Esophagus muscularis mucosa (tissue), 4 donors: ENCODE measurements at places on chromosomes 7 and 10.

DNA sequence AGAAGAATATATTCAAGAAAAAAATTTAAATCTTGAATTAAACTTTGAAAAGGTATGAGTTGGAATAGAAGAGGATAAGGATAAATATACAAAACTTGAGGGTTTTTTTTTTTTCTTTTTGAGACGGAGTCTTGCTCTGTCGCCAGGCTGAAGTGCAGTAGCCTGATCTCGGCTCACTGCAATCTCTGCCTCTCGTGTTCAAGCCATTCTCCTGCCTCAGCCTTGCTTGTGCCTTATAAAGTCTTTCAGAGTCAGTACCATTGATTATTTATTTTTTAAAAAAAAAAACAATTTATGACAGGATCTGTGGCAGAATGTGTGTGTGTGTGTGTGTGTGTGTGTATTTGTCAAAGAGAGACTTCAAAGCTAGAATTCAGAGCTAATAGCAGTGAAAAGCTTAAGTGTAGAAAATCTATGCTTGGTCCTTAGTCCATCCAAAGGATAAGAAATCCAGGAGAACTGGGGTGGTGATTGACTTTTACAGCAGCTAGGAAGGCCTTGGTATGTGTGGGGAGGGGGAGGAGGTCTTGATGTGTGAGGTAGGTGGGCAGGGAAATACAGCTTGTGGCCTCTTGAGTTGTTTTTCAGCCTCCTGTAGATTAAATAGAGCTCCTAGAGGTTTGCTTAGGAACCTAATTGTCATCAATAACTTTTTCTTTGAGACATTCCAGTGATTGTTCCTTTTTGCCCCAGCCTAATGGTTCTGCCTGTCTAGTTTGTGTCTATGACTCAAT lies 2.4 kb downstream of the HECTD2 start:
- DNase-seq = no peak

- no peak for DNase-seq
These were observed 856.8 kb upstream of the CELF2 start for GRCh38 chr10:10160821-10161312.

- no peak for DNase-seq
These were observed 158.1 kb upstream of the KMT2E start for GRCh38 chr7:104855861-104856260.

- no peak for DNase-seq
These were observed 11.2 kb downstream of the MUC17 start for GRCh38 chr7:101031082-101031481.

DNA sequence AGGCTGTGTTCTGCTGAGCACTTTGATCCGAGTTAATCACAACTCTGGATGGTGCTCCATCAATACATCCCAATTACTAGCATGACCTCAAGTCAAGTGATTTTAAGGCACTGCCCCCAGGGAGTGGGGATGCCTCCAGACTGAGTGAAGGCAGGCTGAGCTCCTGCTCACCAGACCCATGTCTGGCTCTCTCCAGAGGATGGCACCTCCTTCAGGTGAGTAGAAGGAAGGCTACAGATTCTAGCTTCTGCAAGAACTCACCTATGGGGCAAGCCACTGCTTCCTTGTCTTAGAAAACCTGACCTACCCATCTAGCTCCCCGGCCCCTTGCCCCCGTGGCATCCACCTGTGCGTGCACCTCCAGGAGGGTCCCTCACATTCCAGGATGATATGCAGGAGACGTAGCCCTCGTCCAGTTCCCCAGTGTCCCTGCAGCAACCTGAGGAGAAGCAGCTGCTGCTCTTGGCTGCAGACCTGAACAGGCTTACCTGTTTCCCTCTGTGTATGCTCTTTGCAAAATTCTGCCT lies 390.3 kb downstream of the GRID1 start:
- DNase-seq = peak; percentile 86

GRCh38 chr7:31935124-31936054 lies 134.8 kb downstream of the PDE1C start:
- no peak for DNase-seq

DNA sequence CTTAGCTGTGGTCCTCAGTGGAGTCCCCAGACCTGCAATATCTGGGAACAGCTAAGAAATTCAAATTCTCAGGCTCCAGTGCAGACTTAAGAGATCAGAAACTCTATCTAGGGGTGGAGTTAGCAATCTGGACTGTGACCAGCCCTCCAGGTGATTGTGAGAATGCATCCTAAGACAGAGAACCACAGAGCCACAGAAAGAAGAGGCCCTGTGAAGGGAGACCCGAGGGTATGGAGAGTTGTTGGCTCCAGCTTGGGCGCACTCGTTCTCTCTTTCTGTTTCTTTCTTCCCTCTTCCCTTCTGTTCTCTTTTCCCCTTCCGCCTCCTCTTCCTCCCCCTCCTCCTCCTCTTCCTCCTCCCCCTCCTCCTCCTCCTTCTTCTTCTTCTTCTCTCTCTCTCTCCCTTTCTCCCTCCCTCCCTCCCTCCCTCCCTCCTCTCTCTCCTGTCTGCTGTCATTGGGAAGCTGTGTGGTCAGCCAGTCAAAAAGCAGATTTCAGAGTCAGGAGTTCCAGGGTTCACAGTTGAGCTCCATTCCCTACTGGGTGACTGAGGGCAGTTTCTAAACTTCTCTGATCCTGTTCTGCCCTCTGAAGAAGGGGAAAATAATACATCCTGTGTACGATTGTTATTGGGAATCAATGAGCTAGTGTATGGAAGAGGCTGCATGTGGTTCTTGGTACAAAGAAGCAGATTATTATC lies 62.1 kb upstream of the STEAP1B start:
- peak; percentile 84 for DNase-seq

GRCh38 chr10:27564398-27564797 lies 60.3 kb downstream of the RAB18 start:
- DNase-seq = no peak
